Tibial artery (tissue), 4 donors: ENCODE measurements at places on chromosomes 5 and 9.

- no peaks in the 10 kb centered on the region for H3K36me3 ChIP-seq
- H3K27me3 ChIP-seq = no peaks in the 10 kb centered on the region
- no peak overlapping the region for H3K27ac ChIP-seq
- H3K4me1 ChIP-seq = no peaks in the 10 kb centered on the region
Observed at GRCh38 chr9:93301911-93302541, 118.1 kb downstream of the WNK2 start.

DNA sequence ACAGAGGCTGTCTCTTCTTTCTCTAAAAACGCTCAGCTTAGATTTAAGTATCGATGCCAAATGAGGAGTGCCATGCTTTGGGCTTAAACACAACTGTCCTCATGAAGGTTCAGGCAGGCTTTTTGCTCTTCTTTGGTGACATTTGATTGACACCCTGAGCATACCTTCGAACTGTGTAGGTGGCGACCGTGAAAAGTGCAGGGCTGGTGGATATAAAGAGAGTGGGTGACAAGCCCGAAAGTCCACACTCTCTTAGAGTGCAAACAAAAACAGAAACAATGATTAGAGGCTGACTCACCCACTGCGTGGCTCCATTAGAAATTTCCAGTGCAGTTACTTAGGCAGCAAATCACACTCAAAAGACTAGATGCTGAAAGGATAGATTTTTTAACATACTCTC is 141.7 kb downstream of the SYK start:
- no peaks in the 10 kb centered on the region for H3K27me3 ChIP-seq
- H3K36me3 ChIP-seq = no peaks in the 10 kb centered on the region
- no peak overlapping the region for H3K4me3 ChIP-seq
- no peaks in the 10 kb centered on the region for H3K4me1 ChIP-seq
- DNase-seq = no peak
- no peak overlapping the region for H3K27ac ChIP-seq

GRCh38 chr9:111909444-111909843 is 12.8 kb downstream of the UGCG start:
- DNase-seq = no peak
- no peak overlapping the region for H3K27ac ChIP-seq
- H3K4me3 ChIP-seq = no peak overlapping the region
- H3K4me1 ChIP-seq = no peaks in the 10 kb centered on the region
- H3K36me3 ChIP-seq = no peaks in the 10 kb centered on the region
- H3K27me3 ChIP-seq = no peaks in the 10 kb centered on the region

GRCh38 chr9:108864446-108864845 is 2.4 kb downstream of the ACTL7A start:
- peaks cover 19% of the 10 kb centered on the region for H3K36me3 ChIP-seq
- H3K27ac ChIP-seq = no peak overlapping the region
- no peak overlapping the region for H3K4me3 ChIP-seq
- H3K27me3 ChIP-seq = no peaks in the 10 kb centered on the region
- DNase-seq = no peak
- no peaks in the 10 kb centered on the region for H3K4me1 ChIP-seq

DNA sequence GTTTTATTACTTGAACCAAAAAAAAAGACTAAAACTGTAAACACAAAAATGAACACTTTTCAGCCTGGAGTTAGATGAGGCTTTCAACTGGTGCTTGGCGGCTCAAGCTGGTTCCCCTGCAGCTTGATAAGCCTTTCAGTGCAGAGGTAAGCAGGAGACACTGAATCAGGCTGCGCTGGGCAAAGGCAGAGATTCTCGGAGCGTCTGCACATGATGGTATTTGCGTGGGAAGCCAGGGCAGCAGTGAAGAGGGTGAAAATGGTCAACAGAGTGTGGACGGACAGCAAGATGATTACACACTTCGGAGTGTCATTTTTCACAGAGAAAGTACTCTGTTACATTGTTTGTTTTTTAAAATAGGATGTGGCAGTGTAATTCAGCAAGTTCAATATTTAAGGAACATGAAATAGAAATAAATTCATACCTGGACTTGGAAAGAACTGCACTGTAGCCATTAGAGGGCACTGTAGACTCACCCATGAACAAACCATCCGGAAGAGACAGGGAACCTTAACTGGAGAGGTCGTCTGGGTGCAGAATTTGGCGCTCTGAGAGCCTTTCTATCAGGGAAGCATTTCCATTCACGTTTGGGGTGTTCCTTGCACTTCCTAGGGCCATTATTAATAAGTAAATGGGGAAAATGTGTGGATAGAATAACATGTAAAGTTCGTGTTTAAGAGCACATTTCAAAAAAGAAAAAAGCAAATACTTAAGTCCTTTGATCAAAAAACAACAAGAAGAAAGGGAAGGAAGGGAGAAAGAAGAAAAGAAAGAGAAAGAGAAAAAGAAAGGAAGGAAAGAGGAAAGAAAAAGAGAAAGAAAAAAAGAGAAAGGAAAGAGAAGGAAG is 69.8 kb downstream of the ICE1 start:
- DNase-seq = no peak
- H3K36me3 ChIP-seq = peaks cover 28% of the 10 kb centered on the region
- H3K4me3 ChIP-seq = no peak overlapping the region

DNA sequence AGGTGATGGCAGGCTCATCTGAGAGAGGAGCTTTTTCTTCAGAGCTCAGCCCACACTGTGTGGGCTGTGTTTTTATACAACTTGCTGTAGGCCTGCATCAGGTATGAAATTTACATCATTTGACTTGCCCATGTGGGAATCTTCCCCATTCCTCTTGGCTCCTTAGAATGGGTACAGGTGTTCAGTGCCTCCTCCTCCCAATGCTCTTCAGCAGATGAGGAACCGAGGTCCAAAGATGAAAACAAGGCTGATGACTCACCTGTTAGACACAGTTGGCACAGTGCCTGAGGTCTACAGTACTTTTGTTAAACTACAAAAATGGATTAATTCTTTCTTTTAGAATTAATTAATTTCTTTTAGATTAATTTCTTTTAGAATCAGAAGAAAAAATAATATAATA is 20.8 kb downstream of the PAPPA start:
- no peaks in the 10 kb centered on the region for H3K4me1 ChIP-seq
- no peak overlapping the region for H3K27ac ChIP-seq
- DNase-seq = no peak
- no peak overlapping the region for H3K4me3 ChIP-seq
- H3K36me3 ChIP-seq = no peaks in the 10 kb centered on the region
- no peaks in the 10 kb centered on the region for H3K27me3 ChIP-seq

DNA sequence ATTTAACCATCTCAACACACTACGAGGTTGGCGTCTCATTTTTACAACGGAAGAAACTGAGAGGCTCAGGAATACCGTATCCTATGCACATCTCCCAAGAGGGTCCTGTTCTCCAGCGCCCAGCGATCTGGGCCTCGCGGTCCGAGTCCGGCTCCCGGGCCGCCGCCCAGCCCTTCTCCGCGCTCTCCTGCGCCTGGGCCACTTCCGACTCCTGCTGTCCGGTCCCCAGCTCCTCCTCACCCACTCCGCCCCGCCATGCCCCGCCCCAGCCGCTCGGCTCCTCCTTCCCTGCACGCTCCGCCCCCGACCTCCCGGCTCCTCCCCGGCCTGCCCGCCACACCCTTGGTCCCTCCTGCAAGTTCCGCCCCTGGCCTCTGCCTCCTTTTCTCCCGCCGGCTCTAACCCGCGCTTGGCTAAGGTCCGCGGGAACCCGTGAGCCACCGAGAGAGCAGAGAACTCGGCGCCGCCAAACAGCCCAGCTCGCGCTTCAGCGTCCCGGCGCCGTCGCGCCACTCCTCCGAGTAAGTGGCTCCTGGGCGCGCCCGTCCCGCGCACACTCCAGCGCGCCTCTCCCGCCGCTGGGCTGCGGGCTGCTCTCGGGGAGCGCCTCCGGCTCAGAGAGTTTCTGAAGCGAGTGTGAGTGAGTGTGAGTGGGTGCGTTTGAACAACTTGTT is 87.3 kb upstream of the TNFAIP8 start:
- peak overlapping the region; percentile 94 for H3K27ac ChIP-seq
- peak overlapping the region; percentile 89 for H3K4me3 ChIP-seq
- H3K27me3 ChIP-seq = no peaks in the 10 kb centered on the region
- DNase-seq = peak; percentile 97
- H3K36me3 ChIP-seq = no peaks in the 10 kb centered on the region

DNA sequence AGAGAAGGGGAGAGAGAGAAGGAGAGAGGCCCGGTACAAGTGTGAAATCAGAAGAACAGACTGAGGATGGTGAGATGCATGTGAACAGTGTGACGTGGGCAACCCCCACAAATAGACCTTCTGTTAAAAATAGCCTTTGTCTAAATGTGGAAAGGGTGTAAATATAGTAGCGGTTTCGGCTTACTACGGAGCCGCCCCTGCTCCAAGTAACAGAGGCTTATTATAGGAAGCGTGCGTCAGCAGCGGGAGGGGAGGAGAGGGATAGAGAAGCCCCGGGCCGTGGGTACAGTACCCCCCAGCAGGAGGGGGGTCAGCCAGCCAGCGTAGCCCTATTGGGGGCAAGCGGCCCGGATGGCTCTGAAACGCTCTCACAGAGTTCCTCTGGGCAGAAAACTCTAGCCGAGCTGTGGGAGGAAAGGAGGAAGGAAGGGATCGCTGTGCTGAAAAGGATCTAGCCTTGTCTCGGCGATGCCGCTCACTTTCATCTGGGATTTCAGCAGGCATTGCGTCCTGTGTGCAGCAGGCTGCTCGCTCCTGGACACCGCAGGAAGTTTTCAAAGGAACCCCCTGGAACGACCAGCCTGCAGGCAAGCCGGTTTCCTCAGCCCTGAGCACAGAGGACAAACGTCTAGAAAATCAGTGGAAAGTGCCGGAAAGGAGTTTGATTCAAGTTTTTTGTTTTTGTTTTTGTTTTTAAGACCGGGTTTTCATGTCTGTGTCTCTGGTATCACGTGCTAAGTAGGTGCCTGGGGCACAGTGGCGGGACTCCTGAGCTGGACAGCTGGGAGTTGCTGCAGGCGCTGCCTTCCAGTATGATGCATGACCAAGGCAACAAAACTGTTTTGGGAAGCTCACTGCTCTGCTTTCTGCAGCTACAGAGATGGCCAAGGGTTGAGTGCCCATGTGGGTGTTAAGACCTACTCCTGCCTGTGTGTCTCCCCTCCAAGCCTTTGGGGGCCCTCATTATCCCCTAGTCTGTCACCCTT is 146.6 kb downstream of the SEC61B start:
- no peaks in the 10 kb centered on the region for H3K27me3 ChIP-seq
- H3K4me3 ChIP-seq = peak overlapping the region; percentile 52
- no peaks in the 10 kb centered on the region for H3K36me3 ChIP-seq
- H3K27ac ChIP-seq = peak overlapping the region; percentile 73

- no peaks in the 10 kb centered on the region for H3K4me1 ChIP-seq
- no peak for DNase-seq
- H3K27me3 ChIP-seq = no peaks in the 10 kb centered on the region
- H3K27ac ChIP-seq = no peak overlapping the region
- no peaks in the 10 kb centered on the region for H3K36me3 ChIP-seq
- H3K4me3 ChIP-seq = no peak overlapping the region
Observed at GRCh38 chr9:97387504-97387886, 24.4 kb upstream of the TDRD7 start.

GRCh38 chr5:63959177-63959982 is 2.9 kb downstream of the HTR1A start:
- DNase-seq = no peak
- no peaks in the 10 kb centered on the region for H3K4me1 ChIP-seq
- H3K27ac ChIP-seq = no peak overlapping the region
- H3K4me3 ChIP-seq = no peak overlapping the region

GRCh38 chr9:36438536-36439236 is 38.6 kb upstream of the RNF38 start:
- no peaks in the 10 kb centered on the region for H3K27me3 ChIP-seq
- H3K27ac ChIP-seq = no peak overlapping the region
- H3K4me1 ChIP-seq = no peaks in the 10 kb centered on the region
- no peak for DNase-seq

GRCh38 chr5:102843997-102844396 is 88.9 kb downstream of the PAM start:
- H3K27ac ChIP-seq = no peak overlapping the region
- no peak for DNase-seq
- no peak overlapping the region for H3K4me3 ChIP-seq
- H3K27me3 ChIP-seq = no peaks in the 10 kb centered on the region
- H3K4me1 ChIP-seq = no peaks in the 10 kb centered on the region
- H3K36me3 ChIP-seq = no peaks in the 10 kb centered on the region

DNA sequence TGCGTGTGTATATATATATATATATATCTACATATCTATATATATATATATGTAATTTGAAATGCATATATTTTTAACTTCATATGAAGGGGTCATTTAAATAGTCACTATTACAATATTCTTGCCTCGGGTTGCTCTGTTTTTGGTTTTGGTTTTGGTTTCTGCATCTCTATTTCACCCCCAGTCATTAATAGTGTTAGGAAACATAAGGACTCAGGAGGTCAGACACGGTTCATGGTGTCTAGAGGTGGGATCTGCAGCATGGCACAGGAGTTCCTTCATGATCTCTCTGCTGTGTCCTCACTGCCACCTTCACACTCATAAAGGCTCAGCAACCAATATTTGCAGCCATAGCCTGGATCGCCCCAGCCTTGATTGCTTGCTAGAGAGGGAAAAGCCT is 16.6 kb downstream of the C5orf58 start:
- H3K4me1 ChIP-seq = no peaks in the 10 kb centered on the region
- no peak overlapping the region for H3K27ac ChIP-seq
- H3K36me3 ChIP-seq = peaks cover 3% of the 10 kb centered on the region
- H3K4me3 ChIP-seq = no peak overlapping the region
- H3K27me3 ChIP-seq = no peaks in the 10 kb centered on the region
- DNase-seq = no peak

GRCh38 chr5:136802383-136802782 is 437.0 kb upstream of the TRPC7 start:
- H3K4me3 ChIP-seq = no peak overlapping the region
- H3K27ac ChIP-seq = no peak overlapping the region
- no peaks in the 10 kb centered on the region for H3K36me3 ChIP-seq
- H3K4me1 ChIP-seq = no peaks in the 10 kb centered on the region
- H3K27me3 ChIP-seq = no peaks in the 10 kb centered on the region

- no peak overlapping the region for H3K4me3 ChIP-seq
- H3K4me1 ChIP-seq = no peaks in the 10 kb centered on the region
- H3K36me3 ChIP-seq = no peaks in the 10 kb centered on the region
- H3K27me3 ChIP-seq = no peaks in the 10 kb centered on the region
Observed at GRCh38 chr5:146778261-146778660, 100.3 kb downstream of the PPP2R2B start.

DNA sequence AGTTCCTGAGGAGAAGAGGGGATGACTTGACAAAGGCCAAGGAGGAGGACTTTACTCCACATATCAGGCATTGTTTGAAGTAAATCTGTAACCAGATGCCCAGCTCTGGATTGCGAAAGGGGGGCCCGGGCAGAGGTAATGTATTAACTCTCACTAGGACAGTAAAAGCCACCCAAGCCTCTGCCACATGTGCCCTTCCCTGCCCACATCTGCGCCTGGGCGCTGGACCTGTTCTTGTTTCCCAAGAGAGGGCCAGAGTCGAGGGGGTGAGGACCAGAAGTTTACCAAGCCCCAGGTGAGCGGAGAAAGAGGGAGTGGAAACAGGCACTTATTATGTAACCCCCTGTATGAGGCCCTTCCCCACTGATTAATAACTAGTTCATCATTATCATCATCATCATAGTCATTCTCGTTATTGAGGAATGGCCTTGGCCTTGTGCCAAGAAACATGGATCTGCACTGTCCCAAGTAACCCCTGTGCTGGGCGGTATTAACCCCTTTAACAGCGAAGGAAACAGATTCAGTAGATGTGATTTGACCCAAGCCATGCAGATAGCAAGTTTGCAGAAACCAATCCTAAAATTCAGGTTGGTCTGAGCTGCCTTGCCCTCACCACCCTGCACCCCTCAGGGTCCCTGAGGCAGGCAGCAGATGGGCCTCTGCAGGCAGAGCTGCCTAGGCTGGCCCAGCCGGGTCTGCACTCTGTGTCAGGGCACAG is at the start of gene SLC23A1:
Gene SLC23A1, minus strand, starts transcription at position 23 of the 718 bp plus-strand sequence. CDS start 44 bp downstream, outside the sequence.
- peaks cover 16% of the 10 kb centered on the region for H3K4me1 ChIP-seq
- H3K4me3 ChIP-seq = no peak within 1 kb of the TSS
- H3K27me3 ChIP-seq = no peaks in the 10 kb centered on the region
- H3K36me3 ChIP-seq = no peaks in the 10 kb centered on the region

- no peak for DNase-seq
- H3K4me3 ChIP-seq = no peak overlapping the region
- no peaks in the 10 kb centered on the region for H3K36me3 ChIP-seq
- H3K27me3 ChIP-seq = no peaks in the 10 kb centered on the region
- no peaks in the 10 kb centered on the region for H3K4me1 ChIP-seq
Observed at GRCh38 chr5:8363138-8363537, 494.2 kb downstream of the MTRR start.
